Hypothalamus (tissue), 51 donors: ENCODE measurements at places on chromosomes 13 and 19.

DNA sequence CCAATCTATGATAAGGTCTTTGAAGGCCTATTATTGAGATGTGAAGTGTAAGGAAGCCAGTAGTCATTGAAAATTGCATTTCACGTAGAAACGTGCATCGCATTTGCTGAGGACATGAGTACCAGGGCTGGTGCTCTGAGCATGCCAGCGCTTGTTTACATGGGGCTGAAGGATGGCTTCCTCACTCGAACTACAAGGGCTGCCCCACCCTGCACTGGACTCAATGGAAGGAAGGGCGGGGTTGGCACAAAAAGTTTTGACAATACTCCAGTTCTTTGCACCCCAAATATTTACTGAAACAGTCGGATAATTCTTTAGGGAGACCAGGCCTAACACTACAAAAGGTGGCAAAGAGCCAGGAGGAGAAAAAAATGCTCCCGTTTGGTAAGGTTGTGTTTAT, 28.9 kb upstream of the MED4 start:
- no peak for DNase-seq

GRCh38 chr19:46839752-46840497, 10.7 kb downstream of the AP2S1 start:
- DNase-seq: no peak

GRCh38 chr13:98173431-98174152, 3.5 kb downstream of the RNF113B start:
- DNase-seq: no peak

DNA sequence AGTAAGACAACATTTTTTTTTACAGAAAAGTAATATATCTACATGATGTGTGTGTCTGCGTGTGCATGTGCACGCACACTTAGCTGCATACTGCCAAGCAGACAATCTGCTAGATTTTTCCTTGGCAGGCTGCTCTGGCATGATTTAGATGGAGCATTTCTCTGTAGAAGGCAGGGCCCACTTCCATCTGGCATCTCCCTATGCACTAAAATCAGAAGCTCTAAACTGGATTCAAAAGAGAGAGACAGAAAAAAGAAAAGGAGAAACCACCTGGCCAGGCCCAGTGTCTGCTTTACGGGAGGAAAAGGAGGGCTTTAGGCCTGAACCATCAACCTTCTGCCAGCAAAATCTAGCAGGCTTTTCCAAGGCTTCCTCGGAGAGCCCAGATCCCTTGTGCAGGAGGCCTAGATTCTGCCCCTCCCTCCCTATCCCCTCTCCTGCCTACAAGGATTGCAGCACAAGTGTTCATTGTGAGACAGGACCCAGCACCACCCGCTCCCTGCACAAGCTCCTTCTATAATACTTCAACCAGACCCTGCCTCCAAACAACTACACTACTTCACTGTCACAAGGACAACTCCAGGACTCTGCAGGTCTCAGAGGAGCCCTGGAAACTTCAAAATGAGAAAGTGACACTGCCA, 99.3 kb downstream of the DOCK9 start:
- DNase-seq: peak; percentile 25

- DNase-seq: no peak
These were observed 50.6 kb downstream of the COL4A1 start for GRCh38 chr13:110256126-110256905.

DNA sequence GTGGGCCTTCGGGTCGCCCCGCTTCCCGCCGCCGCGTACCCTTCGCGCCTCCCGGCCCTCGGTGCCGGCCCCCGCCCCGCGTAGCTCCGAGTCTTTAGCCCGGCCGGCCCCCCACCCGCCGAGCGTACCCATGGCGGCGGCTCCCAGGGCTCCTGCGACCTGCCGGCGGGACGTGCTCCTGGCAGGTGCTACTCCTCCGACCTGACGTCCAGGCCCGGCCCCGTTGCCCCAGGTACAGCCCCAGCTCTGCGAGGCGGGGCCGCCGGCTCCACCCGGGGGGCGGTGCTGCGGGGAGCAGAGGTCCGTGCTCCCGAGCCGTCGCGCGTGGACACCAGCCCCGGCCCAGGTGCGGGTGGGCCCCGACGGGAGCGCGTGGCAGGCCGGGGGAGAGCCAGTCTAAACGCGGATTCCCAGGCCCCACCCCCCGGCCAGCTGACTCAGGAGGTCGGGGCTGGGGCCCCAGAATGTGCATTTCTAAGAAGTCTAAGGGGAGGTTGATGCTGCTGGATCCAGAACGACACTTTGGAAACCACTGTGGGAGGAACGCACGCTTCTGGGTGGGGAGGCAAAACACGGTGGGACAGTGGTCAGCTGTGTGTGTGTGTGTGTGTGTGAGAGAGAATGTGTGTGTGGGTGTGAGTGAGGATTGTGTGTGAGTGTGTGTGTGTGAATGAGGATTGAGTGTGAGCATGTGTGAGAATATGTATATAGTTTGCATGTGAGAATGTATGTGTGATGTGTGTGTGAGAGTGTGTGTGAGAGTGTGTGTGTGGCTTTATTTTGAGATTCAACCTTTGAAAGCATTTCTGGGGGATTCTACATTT, at the start of gene SLC15A1:
Gene SLC15A1, minus strand, starts transcription at position 206 of the 824 bp plus-strand sequence. Its CDS starts 74 bp downstream, at position 132.
- no peak for DNase-seq

GRCh38 chr13:98172590-98173422, 4.3 kb downstream of the RNF113B start:
- DNase-seq: no peak

- no peak for DNase-seq
These were observed 786.7 kb downstream of the UQCRFS1 start for GRCh38 chr19:28426110-28426729.

DNA sequence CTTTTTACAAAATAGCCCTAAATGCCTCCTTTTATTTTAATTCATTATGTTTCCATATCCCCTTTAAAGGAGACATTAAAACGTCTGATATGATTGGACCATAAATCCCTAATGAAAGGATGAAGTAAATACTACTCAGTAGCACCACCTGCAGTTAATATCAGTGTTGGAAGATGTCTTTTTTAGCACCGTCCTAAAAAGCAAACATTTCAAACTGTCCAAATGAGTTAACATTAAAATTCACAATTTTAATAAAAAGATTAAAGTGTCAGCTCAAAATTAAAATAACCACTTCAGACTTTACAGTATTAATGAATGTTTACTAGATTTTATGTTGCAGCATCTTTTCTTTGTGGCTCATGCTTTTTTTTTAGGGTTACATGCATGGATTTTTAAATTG, 12.3 kb downstream of the ZNF507 start:
- no peak for DNase-seq

- DNase-seq: no peak
These were observed 17.6 kb downstream of the PBX4 start for GRCh38 chr19:19600793-19601330.

- no peak for DNase-seq
These were observed 297.0 kb downstream of the RBM26 start for GRCh38 chr13:79108914-79109643.

- DNase-seq: no peak
These were observed 166.4 kb downstream of the DCLK1 start for GRCh38 chr13:35964863-35965180.

DNA sequence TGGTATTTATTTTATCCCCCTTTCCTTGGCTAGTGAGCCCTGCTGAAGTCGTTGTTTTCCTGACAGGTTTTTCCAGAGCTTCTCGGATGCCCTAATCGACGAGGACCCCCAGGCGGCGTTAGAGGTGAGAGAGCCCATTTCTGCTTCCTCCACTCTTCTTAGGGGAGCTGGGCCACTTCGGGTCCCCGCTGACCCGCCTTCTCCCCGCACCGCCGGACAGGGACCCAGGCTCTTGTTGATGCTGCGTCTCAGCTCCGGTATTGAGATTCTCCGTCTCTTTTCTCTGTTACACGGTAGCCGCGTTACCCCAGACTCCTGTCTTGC, 306 bp downstream of the SUGT1 start:
- DNase-seq: no peak

GRCh38 chr19:38870612-38871011, 7.5 kb downstream of the RINL start:
- no peak for DNase-seq

DNA sequence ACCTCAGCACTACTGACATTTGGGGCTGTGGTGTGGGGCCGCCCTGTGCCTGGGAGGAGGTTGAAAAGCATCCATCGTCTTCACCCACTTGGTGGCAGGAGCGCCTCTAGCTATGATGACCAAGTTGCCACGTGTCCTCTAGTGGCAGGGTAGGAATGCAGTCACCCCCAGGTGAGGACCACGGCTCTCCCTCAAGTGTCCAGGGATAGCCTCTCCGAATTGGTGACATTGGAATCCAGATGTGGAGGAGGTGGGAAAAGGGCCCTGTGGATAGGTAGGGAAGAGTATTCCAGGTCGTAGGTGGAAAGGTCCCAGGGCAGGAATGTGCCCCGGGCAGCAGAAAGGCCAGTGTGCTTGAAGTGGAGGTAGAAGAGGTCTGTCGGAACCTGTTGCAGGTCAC, 37.6 kb downstream of the ARHGEF18 start:
- DNase-seq: no peak

- DNase-seq: no peak
These were observed 67.9 kb downstream of the ATP11A start for GRCh38 chr13:112757759-112758086.

DNA sequence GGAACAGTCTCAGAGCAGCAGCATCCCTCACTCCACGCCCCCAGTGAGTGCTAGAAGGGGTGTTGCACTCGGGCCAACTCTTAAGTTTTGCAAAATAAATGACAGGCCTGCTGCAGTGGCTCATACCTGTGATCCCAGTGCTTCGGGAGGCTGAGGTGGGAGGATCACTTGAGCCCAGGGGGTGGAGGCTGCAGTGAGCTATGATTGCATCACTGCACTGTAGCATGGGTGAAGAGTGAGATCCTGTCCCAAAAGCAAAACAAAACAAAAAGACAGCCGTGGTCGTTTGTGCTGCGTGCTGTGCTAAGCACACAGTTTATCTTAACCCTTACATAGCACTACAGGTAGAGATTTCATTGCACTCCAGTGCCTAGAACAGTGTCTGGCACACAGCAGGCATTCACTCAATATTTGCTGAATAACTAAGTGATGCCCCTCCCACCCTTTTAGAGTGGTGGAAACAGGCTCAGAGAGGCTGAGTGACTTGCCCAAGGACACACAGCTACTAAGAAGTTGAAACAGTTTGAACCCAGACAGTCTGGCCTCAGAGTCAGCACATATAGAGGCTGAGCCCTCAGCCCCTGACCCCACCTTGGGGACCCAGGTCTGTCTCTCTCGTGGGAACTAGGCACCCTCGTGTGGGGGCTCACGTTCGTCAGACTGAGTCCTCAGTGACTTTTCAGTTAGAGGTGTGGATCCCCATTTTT, 18.3 kb downstream of the KCNC3 start:
- DNase-seq: no peak

DNA sequence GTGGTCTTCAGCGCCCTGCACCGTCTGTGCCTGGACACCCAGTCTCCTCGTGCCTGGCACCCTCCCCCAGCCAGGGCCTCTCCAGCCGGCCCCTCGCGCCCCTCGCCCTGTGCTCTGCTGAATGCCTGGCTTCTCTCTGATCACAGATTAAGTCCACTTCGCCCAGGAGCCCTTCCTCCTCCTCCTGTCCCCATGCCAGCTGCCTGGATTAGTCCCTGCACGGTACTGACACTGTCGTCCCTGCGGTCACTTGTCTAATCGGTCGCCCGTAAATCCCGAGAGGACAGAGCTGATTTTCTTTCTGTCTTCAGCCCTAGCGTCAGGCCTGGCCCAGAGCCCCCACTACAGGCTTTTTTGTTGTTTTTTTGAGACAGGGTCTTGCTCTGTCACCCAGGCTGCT, 6.6 kb downstream of the THOP1 start:
- no peak for DNase-seq

DNA sequence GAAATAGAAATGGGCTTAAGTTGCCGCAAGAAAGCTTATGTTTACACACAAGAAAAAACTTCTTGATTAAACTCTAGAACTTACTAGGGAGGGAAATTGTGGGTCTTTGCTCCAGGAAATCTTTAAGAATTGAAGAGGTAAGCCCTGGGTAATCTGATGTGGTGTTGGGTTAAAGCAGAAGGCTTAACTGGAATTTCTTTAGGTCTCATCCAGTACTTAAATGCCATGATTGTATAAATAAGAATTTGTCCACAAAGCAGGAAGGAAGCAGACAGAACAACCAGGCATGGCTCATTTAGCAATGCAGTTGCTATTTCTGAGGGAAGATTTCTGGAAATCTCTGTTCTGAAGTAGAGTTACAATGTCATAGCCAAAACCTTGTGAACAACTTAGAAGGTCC, 360.4 kb downstream of the KLF5 start:
- no peak for DNase-seq

DNA sequence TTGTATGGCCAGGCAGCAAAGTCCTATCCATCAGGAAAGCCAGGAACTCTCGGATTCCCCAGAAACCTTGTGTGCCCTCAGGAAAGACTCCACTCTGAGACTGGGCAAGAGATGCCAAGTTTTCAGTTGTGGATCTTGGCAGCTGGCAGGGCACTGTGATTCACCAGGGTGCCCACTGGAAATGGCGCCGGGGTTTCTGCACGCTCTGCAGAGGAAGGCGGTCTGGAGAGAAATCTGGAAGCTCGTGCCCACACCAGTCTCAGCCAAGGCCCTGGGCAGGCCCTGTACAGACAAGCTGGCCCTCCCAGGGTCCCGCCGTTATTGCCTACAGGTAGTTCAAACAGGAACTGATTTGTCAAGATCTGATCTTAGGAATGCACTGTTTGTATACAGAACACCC, 4.9 kb downstream of the NAPA start:
- peak; percentile 32 for DNase-seq

DNA sequence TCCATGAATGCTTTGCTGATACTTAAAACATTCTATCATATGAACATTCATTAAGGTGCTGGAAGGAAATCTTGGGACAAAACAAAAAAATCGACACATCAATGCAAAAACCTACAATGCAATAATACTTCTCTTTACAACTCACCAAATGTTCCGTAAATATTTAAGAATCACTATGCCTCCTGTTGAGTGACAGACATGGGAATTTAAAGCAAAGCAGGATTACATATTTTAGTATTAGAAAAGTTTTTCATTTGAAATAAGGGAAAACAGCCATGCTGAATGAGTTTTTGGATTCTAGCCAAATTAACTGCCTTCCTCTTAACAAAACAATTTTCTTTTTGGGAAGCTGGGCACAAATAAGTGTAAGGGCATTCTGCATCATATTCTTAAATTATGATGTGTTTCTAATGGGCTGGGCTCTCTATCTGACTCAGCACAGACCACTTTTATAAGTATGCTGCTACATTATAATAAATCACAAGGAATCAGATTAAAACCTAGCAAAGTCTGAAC, 93.7 kb downstream of the RBM26 start:
- no peak for DNase-seq

- no peak for DNase-seq
These were observed 49.6 kb upstream of the RAP2A start for GRCh38 chr13:97384371-97384770.

GRCh38 chr13:37100731-37101130, 4.7 kb downstream of the CSNK1A1L start:
- DNase-seq: no peak

GRCh38 chr19:33564836-33565338, 43.3 kb upstream of the PEPD start:
- DNase-seq: no peak

DNA sequence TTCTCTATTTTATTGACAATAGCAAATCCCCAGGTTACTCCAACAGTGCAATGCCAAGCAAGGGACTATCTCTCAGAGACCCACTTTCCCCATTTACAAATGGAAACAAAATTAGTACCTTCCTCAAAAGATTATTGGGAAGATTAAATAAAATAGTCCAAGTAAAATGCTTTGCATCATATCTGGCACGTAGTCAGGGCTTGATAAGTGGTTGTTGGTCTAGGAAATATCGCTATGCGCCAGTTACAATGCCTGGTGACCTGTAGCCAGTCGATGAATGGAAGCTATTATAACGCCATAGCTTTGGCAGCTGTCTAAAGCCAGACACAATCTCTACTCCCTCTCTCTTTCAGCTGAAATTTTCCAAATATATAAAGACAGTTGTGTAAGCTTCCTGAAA, 220.3 kb downstream of the RAP2A start:
- DNase-seq: no peak

GRCh38 chr13:57665481-57665880, 33.9 kb downstream of the PCDH17 start:
- no peak for DNase-seq
